Left ventricle myocardium superior (tissue), 1 donor: ENCODE measurements at places on chromosomes 5 and 9.

DNA sequence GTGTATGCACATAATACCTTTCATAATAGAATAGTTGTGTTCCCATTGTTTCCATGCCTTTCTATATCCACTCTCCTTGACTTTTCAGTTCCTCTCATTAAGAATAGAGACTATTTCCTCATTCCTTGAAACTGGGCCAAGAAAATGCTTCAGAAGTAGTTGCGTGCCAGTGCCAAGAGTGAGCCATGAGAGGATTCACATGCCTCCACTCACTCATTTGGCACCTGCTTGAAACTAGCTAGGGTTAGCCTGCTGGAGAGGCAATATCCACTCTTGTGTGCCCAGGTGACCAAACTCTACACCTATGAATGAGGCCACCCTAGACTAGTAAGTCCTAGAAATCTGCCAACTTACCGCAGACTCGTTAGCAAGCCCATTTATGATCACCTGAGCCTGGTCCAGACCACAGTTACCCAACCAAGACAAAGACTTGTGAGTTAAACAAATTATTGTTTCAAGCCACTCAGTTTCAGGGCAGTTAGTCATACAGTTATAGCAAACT is 276.3 kb downstream of the EPB41L4A start:
- peak; percentile 37 for DNase-seq

DNA sequence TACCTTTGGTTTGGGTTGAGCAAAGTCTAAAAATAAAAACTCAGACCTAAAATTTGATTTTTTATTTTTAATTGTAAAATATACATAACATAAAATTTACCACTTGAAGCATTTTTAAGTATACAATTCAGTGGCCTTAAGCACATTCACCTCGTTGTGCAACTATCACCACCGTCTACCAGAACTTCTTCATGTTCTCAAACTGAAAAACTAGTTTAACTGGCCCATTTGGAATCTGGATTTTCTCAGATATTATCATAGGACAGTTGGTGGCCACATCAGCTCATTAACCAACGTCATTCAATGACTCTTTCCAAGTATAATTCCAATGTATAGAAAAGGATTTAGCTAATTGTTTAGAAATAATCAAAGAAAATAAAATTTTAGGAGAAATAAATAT is 319.3 kb downstream of the TLE1 start:
- DNase-seq: no peak

DNA sequence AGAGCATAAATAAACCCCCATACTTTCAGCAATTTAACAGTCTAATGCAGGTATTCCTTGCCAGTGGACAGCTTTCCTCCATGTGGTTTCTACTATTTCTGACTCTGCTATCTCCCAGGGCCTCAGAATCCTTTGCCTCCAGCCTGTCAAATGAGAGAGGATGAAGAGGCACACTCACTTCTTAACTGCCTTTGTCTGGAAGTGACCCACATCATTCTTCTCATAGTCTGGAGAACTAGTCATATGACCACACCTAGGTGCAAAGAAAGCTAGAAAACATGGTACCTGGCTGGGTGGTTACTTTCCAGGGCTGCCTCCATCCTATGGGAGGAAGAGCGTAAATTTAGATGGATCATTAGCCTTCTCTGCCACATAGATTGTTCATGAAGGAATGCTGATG is 22.5 kb downstream of the PALM2AKAP2 start:
- DNase-seq: no peak

GRCh38 chr9:115522912-115523311 is 405.0 kb upstream of the TNC start:
- no peak for DNase-seq

DNA sequence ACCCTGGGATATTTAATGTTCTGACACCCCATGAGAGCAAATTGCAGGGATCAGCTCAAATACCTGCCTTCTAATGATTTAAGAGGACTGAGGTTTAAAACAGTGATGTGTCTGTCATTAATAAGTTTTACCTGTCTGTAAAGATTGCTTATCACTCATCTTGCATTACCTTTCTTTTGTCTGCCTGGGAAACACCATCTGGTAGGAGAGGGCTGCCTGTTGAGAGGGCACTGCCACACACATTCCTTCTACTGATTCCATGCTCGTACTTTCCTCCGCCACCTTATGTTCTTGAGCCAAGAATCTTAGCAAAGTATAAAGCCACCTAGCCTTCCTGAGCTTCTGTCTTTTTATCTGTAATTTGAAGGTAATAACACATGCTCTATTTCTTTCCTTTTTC is 118.6 kb downstream of the KCTD16 start:
- DNase-seq: no peak

- no peak for DNase-seq
Measured at GRCh38 chr9:15782106-15782505, 229.3 kb downstream of the CCDC171 start.
